ENCODE measurements at places on chromosomes 1 and 21.

DNA sequence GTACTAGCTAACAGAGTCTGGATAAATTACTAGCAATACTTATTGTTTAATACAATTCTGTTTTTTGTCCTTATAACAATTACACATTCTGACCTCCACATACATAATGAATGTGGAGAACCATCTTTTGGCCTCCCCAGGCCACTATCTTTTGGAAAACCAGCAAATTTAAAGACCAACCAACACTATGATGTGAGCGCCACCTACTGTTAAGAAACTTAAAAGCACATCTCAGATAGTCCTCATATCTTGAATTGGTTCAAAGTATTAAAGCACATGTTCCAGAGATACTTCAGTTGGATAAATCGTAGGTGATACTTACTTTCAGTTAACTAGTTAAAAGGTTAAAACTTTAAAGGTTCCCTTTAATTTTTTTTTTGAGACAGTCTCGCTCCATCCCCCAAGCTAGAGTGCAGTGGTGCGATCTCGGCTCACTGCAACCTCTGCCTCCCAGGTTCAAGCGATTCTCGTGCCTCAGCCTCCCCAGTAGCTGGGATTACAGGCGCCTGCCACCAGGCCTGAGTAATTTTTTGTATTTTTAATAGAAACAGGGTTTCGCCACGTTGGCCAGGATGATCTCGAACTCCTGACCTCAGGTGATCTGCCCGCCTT lies 29.3 kb upstream of the USP1 start:
- DNase-seq, result no peak

DNA sequence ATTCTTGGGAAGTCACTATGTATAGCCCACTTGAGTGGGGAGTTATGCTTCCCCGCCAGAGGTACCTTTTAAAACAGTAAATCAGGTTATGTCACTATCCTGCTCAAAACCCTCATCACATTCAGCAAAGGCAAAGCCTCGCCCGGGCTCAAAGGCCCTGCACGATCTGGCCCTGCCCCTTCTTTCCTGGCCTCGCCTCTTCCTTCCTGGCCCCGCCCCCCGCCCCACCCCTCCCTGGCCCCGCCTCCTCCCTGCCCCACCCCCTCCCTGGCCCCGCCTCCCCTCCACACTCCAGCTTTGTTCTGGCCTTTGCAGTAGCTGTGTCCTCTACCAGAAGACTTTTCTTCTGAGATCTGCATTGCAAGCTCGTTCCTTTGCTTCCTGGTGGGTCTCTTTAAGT lies 6.6 kb downstream of the LDLRAD2 start:
- DNase-seq, result no peak

DNA sequence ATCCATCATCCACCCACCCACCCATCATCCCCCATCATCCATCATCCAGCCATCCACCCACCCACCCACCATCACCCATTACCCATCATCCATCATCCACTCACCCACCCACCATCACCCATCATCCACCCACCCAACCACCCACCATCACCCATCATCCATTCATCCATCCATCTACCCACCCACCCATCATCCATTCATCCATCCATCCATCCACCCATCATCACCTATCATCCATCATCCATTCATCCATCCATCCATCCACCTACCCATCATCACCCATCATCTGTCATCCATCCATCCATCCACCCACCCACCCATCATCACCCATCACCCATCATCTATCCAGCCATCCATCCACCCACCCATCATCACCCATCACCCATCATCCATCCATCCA lies 81.5 kb downstream of the ADARB1 start:
- DNase-seq, result peak; percentile 38

GRCh38 chr1:171167785-171168184 lies 17.3 kb upstream of the FMO2 start:
- no peak for DNase-seq

- no peak for DNase-seq
Measured at GRCh38 chr1:60173006-60173405, 99.4 kb upstream of the C1orf87 start.

GRCh38 chr1:18109756-18110597 lies 2.4 kb downstream of the IGSF21 start:
- DNase-seq, result peak; percentile 6

DNA sequence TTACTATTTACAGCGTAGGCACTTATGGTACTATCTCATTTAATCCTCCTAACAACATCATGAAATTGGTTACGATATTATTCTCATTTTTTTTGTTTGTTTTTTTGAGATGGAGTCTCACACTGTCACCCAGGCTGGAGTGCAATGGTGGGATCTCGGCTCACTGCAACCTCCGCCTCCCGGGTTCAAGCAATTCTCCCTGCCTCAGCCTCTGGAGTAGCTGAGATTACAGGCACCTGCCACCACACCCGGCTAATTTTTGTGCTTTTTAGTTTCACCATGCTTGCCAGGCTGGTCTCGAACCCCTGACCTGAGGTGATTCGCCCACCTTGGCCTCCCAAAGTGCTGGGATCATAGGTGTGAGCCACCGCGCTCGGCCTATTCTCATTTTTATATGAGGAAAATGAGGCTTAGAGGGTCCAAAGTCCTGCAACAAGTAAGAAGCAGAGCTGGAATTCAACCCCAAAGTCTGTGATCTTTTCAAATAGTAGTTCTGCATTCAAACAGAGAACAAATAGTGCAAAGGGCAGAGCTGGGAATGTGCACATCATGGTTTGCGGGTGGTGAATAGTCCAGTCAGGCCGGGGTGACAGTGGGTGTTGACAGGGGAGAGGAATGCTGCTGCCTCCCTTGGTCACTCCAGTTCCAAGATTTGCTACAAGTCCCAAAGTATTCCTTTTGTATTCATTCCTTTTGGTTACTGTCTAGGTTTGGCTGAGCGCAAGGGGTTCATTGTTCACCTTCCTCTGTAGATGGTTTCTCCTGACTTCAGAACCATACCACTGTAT lies 4.6 kb downstream of the PRUNE1 start:
- DNase-seq, result no peak

GRCh38 chr1:239253032-239253431 lies 133.3 kb upstream of the CHRM3 start:
- DNase-seq, result no peak

DNA sequence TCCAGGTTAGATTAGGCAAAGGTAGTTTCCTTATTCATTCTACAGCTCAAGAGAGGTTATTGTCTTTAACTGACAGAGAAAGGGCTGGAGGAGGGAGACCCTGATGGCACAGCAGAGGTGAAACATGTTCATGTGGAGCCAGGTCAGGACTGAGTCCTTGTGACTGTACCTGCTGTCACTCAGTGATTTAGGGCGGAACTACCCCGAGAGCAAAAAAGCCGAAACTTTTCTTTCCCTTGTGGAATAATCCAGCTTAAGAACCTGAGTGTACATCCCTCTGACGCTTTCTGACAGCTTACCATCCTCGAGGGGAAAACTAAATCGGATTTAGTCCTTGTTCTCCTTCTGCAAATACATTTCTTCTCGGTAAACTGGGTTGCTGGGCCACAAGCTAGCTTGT lies 273.2 kb downstream of the BACH1 start:
- no peak for DNase-seq

- no peak for DNase-seq
Measured at GRCh38 chr1:20893931-20894330, 106.8 kb upstream of the HP1BP3 start.

- no peak for DNase-seq
Measured at GRCh38 chr1:201406831-201407406, 7.8 kb upstream of the LAD1 start.

DNA sequence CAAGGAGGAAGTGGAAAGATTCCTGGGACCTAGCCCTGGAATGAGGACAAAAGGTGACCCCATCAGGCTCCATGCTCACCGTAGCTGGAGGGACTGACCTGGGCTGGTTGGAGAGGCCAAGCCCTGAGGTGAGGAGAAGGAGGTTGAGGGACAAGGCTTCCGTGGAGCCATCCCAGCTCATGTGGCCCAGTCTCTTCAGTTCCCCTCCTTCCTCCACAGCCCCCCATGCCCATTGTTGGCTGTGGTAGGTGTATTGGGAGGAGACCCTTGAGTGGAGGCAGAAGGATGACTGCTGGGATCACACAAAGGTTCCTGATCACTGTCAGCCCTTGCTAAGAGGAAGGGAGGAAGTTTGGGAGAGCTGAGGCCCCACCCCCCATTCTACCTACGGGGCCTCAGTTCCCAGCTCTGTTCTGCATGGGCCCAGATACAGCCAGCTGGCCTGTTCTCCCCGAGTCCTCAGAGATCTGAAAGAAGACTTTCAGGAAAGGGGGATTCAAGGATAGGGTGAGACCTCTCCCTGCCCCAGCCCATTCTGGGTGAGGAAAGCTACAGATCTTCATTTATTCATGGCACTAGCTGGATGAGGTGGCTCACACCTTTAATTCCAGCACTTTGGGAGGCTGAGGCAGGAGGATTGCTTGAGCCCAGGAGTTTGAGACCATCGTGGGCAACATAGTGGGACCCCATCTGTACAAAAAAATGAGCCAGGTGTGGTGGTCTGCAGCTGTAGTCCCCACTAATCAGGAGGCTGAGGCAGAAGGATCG lies 17.3 kb downstream of the RHBG start:
- no peak for DNase-seq

DNA sequence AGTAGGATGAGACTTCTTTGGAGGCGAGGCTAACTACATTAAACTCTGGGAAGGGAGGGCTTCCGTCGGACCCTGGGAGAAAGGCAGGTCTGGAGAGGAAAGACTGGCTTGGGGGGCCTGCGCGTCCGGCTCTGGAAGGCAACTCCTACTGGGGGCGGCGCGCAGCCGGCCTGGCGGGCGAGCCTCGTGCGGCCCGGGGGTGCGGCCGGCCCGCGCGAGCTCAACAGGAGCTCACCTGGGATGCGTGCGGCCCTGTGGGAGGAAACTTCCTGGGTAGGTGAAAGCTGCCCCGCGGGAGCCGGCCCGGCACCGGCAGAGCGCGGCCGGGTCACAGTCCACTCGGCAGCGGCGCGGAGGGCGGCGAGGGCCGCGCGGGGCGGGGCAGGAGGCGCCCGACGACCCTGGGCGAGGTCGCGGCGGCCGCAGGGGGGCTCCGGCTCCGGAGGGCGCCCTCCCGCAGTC lies 449 bp downstream of the EPS15 start:
- no peak for DNase-seq

- no peak for DNase-seq
Measured at GRCh38 chr1:47763591-47764171, 233.5 kb downstream of the TRABD2B start.

DNA sequence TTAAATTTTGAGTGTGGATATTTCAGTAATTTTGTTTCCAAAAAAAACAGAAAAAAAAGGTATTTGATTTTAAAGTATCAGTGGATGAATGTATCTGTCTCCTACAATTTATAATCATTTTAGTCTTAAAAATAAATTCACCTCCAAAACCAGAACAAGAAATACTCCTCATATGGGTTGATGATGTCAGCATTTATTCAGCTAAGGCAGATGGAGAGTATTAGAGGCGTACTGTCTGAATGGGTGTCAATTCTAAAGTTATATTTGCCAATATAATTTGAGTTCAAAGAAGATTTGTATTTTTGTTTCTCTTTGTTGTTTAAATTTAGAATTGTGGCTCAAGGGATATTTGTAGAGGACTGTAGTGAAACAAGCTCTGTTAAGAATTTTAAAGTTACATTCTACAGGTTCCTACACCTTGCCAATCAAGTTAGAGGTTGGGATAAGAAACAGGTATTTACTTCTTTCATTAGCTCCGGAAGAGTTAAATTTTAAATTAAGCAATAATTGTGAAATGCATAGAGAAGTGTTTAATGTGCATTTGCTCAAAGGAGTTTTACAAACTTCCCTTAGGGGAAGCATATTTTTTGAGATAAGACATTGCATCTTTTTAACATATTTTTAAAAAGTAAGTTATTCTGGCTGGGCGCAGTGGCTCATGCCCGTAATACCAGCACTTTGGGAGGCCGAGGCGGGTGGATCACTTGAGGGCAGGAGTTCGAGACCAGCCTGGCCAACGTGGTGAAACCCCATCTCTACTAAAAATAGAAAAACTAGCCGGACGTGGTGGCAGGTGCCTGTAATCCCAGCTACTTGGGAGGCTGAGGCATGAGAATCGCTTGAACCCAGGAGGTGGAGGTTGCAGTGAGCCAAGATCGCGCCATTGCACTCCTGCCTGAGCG lies 1.2 kb downstream of the PLA2G4A start:
- DNase-seq, result no peak

GRCh38 chr1:117093091-117093534 lies 28.4 kb downstream of the TRIM45 start:
- no peak for DNase-seq

- no peak for DNase-seq
Measured at GRCh38 chr1:4684136-4684535, 29.7 kb downstream of the AJAP1 start.

DNA sequence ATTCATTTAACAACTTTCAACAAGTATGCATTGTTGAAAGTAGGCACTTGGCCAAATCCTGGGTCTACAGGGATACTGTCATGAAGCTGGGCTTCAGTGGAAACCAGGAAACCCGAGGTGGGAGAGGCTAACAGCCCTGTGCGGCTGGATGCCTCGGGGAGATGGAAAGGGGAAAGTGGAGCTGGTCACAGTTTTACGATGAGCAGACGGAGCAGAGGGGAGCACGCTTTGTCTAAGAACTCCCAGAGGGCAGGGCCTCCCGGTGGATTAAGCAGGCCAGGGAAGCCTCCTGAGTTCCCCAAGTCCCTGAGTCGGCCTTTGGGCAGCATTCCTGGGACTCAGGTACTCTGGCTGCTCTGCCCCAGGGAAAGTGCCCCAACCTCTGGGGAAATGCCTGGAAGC lies 23.8 kb downstream of the STUM start:
- DNase-seq, result no peak
